Fibroblast of skin of left biceps (primary cell): ENCODE measurements at places on chromosomes 7 and 10.

DNA sequence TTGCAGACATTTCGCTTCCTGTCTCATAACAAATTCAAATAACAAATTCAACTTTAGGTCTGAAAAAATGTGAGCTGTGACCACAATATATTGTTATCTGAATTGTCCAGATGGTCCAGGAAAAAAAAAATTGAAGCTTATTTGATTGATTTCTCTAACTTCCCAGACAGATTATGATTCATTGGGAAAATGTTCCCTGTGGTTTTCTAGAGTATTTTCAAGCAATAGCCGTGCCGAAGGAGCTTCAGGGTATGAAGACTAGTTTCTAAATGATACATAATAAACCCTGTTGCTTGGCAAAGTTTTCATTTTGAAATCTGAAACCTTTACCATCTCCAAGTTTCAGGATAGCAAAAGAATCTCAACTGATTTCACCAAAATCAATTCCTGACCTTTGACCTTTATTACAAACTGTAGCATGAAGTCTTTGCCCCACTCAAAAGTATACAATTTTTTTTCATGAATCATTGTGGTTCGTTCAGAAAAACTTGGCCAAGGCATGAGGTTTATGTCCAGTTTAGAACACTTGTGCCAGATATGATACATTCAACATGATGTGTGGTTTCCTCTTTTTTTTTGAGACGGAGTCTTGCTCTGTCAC, 109.9 kb downstream of the JCAD start:
- DNase-seq = peak; percentile 99

GRCh38 chr10:116132780-116133399, 140.1 kb downstream of the GFRA1 start:
- no peak for DNase-seq

DNA sequence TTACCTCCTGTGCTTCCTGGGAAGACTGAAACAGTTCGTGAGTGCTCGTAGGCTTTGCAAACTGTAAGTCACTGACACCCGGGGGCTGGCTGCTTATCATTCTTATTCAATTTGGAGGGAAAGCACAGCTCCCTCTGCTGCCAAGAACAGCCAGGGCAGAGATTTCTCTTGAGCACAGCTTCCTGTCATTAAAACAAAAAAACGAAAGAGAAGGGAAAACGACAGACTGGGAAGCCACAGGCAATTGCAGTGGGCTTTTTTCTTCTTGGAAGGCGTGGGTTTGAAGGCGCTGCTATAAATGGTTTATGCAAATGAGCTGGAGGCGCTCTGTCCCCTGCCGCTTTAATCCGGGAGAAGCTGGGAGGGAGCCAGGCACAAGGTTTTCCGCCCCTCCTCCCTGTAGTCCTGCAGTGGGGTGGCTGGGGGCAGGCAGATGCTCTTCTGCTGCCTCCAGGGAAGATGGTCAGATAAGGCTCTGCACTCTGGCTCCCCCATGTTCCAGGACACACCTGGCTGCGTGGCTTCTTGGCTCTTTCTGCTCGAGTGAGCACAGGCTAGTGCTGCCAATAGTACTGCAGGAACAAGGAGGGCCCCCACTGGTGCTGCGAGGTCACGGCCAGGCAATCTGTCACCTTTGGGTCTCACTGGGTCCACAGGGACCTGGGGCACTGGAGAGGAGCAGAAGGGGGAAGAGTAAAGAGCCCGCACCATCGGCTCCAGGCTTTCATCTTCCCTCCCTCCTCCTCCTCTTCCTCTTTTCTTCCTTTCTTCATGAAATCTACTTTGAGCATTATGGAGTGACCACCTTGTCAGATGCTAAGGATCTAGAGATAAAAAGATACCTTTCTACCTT, 49.5 kb downstream of the NEURL1 start:
- peak; percentile 7 for DNase-seq

GRCh38 chr7:54390565-54390964, 151.6 kb upstream of the VSTM2A start:
- no peak for DNase-seq

DNA sequence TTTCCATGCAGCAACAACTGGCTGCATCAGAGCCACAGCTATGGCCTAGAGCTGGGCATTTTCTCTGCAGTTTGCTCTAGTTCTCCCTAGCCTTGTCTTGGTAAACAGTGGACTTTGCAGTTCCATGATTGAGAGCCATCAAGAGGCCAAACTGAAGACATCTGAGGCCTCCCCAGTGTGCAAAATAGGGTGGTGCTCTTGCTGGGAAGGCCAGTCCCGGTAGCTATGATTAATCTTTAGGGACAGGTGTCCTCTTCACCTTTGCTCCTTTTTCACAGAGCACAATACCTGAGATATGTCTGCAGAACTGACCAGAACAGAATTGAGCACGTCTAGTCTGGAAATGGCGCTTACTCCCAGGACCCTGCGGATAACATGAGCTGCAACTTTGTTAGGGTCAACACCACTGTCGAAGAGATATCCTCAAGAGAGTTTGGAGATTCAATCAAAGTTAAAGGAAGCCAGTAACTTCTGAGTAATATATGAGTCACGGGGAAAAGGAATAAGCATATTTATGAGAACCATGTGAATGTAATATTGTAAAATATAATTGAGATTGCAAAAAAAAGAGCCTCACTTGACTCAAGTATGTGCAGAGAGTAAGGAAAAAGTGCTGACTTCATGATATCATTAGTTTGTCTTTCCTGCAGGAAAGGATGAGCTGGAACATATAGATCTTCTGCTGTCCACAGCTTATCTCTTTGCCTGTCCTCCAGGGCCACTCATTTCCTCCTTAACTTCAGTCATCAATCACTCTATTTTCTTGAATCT, 76.7 kb downstream of the ANK3 start:
- peak; percentile 58 for DNase-seq

DNA sequence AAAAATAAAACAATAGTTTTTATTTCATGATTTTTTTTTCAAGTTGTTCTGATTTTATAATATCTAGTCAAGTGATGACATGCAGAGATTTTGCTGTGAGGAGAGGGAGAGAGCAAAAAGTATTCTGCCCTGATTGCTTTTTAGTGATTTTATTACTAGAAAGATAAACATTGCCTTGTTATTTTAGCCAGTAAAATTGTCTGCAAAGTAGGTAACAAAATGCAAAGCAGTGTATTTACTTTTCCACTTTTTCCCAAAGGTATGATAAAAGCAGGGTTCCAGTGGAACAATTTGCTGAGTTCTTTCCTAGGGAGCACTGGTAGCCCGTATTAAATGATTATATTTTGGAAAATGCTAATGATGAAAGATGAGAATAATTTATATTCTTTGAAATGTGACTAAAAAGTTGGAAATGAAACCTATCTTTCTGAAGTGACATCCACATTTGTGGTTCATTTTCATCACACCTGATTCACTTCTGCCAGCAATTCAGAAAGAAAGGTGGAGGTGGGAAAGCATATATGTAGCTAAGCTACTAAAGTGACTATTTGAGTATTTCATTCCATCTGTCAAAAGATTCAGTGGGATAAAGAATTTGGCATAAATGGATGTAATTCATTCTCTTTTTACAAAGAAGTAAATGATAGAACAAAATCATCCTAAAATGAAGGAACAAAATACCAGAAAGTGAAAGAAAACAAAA, 300.3 kb downstream of the ADK start:
- DNase-seq = no peak

DNA sequence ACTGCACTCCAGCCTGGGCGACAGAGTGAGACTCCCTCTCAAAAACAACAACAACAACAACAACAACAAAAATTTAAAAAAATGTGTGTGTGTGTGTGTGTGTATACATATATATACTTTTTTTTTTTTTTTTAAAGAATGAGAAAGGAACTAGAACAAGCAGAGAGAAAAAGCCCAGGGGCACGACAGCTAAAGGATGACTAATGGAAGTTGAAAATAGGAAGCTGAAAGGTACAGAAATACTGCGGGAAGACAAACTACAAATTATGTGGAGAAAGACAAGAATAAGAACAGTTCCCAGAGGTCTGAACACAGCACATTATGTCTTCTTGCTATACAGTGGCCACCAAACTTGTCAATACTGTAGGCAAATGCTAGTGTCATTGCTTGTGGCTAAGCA, 141.9 kb upstream of the PRSS1 start:
- no peak for DNase-seq

GRCh38 chr10:131109291-131109690, 202.2 kb downstream of the TCERG1L start:
- DNase-seq = no peak

GRCh38 chr10:124005991-124006392, 87.4 kb downstream of the CHST15 start:
- DNase-seq = no peak

GRCh38 chr7:1917221-1918062, 247.4 kb downstream of the ELFN1 start:
- DNase-seq = no peak

- no peak for DNase-seq
Measured at GRCh38 chr7:130096243-130096827, 26.0 kb downstream of the KLHDC10 start.

DNA sequence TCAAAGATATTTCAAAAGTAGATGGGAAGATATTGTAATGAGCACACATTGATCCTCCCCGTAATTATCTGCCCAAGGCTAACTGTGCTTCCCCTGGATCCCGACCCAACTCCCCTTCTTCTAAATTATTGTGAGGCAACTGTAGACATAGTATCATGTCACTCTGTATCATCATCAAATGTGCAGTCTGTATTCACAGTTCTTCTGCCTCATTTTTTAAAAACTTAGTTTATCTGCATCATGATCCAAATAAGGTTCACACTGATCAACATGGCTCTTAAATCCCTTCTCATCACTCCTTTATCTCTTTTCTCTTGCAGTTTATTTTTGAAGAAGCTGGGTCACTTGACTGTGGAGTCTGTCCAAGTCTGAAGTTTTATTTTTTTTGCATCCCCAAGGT, 27.5 kb downstream of the CDCA7L start:
- DNase-seq = no peak

GRCh38 chr7:112452102-112452888, 2.0 kb downstream of the IFRD1 start:
- DNase-seq = no peak

DNA sequence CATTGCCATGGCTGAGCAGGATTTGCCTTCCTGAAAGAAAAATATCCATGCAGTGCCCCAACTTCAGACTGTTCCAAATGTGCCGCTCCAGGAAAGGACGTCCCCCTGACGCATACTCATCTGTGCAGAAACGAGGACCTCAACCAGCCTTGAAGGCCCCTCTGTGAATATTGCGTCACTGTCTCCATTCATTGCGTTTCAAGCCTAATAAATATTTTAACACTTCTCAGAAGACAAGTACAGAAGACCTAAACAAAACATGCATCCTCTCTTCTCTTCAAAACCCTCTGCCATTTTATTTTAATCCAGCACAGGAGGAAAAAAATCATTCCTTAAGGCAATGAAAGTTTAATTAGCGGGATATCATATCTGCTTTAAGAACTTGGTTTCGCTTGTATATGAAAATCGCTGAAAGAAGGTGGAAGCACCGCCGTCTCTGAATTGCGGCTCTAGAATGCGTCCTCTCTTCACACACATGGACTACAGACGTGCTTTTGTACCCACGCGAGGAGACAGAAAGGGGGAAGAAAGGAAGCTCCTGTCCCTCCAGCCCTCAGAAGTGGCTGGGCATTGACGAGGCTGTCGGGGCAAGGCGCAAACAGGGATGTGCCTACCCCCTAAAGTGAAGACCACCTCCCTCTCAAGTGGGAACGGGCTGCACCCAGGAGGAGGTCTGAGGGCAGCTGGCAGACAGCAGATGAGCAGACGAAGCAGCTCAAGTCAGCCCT, 36.8 kb downstream of the RGS10 start:
- DNase-seq = no peak

- peak; percentile 40 for DNase-seq
Measured at GRCh38 chr7:74453322-74454011, at the start of gene GTF2IRD1. Gene GTF2IRD1, plus strand, starts transcription at chr7:74453906. Its CDS starts 54,175 bp downstream, at chr7:74508081.

GRCh38 chr10:101027106-101027720, 3.7 kb downstream of the PDZD7 start:
- DNase-seq = no peak

DNA sequence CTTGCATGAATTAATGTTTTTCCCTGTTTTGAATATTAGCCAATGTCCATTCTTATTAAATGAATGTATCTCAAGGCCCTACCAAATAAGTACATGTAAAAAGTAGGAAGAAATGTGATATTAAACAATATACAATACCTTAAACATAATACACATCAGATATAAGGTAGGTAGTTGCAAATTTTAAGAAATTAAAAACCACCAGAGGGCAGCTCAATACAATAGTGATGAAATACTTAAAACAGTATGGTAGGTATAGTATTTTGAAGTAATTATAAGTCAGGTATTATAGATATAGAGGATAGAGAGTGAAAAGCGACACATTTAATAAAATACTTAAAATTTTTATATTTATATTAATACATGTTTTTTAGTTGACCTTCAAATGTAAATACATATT, 43.6 kb upstream of the CDK14 start:
- no peak for DNase-seq

- DNase-seq = no peak
Measured at GRCh38 chr7:21616796-21617436, 74.1 kb downstream of the DNAH11 start.

DNA sequence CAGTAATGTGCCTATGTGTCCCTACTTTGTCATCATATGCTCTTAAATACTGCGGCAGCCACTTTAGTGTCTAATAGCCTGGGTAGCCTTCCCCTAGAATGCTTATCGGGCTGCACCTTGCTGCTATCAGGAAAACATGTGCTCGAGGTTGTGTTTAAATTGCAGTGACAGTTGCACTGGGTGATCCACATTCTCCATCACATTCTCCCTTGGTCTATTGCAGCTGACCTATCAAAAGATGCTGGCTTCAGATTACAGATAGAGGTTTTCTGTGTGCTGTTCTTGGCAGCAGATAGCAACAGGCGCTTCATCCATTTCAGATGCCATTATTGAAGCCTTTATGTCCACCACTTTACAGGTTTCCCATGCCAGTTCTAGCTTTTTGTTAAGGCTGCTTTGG, 130.1 kb upstream of the MDFIC start:
- DNase-seq = no peak

- no peak for DNase-seq
Measured at GRCh38 chr10:132488231-132488821, 49.3 kb upstream of the INPP5A start.

GRCh38 chr10:20492447-20492846, 404.7 kb downstream of the NEBL start:
- DNase-seq = no peak

DNA sequence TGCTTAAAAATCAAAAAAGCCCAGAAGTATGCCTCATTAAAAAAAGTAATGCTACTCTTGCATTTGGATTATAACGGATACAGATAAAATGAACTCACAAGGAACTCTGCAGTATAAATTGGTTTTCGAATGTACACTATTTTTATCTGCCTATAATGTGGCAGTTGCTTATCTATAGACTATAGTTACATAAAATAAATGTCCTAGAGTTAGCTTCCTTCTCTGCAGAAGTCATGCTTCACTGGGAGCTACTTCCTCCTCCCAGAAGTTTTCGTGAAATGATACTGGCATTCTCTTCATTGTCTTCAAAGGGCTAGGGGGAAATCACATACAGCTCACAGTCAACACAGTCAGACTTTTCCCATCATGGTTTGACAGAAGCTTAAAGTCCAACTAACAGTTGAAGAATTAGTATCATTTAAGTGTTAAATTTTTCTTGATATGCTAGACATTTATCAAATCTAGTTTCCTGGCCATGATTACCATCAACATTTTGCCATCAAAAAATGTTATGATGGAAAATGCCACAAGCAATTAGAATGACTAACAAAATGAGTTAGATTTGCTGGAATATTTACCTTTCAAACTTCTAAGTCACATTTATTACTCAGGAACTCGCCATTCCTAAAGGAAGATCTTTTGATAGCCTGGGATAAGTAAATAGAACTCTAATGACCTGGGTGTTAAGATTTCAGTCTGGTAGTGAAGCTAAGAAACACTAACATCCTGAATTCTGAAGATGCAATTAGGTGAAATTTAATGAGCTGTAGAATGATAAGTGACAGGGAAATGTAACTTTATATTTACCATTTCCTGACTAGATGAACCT, 87.3 kb upstream of the TRIL start:
- DNase-seq = no peak
